ENCODE measurements at places on chromosomes 4 and X.

DNA sequence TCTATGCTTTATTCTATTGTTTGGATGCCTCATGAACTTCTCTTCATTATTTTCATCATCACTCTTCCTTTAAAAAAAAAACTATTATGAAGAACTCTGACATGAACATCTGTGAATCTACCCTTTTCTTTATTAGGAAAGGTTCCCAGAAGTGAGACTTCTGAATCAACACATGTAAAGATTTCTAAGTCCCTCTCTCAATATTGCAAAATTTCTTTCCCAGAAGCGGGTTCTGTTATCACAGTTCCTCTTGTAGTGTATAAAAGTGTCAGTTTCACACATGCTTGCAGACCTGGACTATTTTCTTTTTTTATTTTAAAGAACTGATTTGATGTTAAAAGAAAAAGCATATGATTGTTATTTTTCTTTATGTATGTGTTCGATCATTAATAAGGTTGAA is 330.8 kb upstream of the KLF3 start:
- no peak for DNase-seq

GRCh38 chr4:123876671-123877101 is 480.1 kb downstream of the SPRY1 start:
- no peak for DNase-seq

GRCh38 chrX:151183233-151183753 is 6.9 kb downstream of the GPR50 start:
- DNase-seq = no peak

DNA sequence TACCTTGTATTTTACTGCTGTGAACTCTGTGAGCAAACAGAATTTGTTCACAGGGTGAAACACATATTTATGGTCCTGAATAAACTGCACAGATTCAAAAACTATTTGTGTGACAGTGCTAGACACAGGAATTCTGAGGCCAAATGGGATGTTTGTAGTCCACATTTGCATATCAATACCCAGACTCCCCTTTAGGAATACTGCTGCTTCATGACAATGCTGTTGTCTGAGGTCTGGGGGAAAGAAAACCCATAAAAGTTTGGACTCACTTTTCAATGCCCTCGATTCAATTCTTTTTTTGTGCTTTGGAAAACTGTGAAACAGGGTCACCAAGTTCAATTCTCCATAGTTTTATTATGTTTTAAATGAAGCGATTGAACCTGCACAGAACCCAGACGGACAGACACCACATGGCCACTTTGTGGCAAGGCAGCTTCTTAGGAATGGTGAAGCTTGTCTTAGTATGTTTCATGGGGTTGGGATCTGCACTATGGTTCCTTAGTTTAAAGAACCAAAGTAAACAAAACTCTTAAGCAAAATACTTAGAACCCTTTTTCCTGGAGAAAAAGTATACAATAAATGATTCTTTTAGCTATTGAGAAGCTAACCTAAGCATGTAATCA is 92.3 kb upstream of the MAD2L1 start:
- DNase-seq = no peak

GRCh38 chr4:103085555-103086196 is 9.1 kb upstream of the SLC9B2 start:
- DNase-seq = no peak

- DNase-seq = no peak
Measured at GRCh38 chr4:132269303-132269990, 879.6 kb upstream of the PCDH10 start.
